ENCODE measurements at places on chromosomes 4 and X. TPM values are rescaled to one million over a fixed set of nuclear protein-coding genes. Genes with fewer than 3 reads are reported as not detected.

DNA sequence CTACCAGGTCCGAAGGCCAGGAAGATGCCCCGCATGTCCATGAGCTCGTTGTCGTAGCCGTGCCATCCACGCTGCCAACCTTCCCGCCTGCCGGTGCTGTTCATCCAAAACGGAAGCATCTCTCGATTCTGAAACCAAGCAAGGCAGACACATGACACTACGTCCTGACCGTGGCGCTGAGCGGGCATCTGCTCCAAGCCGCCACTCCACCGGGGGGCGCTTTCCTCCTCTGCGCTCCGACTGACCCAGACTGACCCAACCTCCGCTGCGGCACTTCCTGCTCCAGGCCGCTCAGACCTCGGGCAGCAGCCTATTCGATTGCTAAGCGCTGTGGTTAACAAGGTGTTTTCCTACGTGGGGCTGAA lies 120.5 kb downstream of the ENPP6 start:
- DNase-seq: peak; percentile 56

DNA sequence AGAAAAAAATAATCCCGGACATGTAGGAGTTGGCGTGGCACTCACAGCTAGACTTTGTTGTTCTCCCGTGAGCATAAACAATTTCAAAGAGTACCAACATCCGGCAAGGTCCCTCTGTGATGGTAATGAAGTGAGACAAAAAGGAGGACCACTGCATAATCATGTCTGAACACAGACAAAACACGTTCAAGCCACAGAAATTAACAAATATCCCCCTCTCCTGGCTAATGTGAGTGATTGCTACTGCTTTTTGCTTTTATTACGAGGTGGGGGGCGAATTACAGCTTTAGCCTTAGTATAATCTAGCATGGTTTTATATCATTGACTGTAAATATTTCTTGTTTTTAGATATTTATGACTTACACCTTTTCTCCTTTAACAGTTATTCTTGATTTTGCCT lies 118.5 kb downstream of the PLS3 start:
- no peak for DNase-seq

DNA sequence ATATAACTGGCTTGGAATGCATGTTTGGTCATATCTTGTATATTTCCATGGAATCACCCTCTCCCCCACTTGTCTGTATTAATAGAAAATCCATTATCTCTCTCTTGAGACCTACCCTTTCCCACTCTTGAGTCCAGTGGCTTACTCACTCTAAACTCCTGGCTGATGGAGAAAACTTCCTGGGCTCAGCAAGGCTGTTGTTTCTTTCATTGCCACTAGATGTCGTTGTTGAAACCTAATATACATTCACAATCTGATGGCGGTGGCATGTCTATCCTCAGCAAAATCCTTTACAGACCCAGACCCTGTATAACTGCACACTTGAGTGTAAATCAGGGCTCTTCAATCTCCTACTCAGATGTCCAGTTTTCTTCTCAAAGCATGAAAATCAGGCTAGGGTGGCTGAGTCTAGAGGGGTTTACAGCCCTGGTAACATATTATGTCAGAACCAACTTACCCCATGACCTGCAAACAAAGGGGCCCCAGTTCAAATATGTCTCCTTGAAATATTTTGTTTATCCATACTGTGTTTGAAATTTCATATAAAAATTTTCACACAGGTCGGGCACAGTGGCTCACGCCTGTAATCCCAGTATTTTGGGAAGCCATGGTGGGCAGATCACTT lies 70.0 kb upstream of the FAM241A start:
- no peak for DNase-seq

- no peak for DNase-seq
Observed at GRCh38 chr4:14659286-14659685, 343.0 kb upstream of the CPEB2 start.

DNA sequence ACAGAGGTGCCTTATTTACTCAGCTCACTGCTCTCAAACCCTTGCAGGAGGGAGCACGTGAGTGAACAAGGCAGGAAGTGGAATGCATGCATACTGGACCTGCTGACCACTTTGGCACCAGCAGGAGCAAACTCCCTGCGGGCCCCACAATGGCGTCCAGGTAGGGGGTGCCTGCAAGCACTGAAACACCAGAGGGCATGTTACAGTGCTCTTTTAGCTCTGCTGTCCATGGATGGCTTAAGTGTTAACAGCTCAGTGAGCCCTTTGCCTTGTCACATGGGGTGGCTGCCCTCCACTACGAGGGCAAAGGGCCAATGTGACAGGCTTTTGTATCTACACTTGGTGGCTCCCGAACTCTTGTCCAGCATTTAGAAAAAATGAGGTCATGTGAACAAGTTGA lies 199.5 kb upstream of the UGT8 start:
- peak; percentile 57 for DNase-seq

GRCh38 chr4:137310593-137311490 lies 221.5 kb downstream of the PCDH18 start:
- no peak for DNase-seq

GRCh38 chrX:132744470-132744869 lies 214.0 kb downstream of the HS6ST2 start:
- no peak for DNase-seq

GRCh38 chr4:158094413-158095134 lies 78.3 kb downstream of the GASK1B start:
- no peak for DNase-seq

GRCh38 chrX:154605566-154605965 lies 13.5 kb downstream of the CTAG1B start:
- no peak for DNase-seq

- no peak for DNase-seq
Observed at GRCh38 chr4:38612646-38613414, 51.2 kb upstream of the KLF3 start.

GRCh38 chrX:6187256-6187655 lies 41.4 kb downstream of the NLGN4X start:
- DNase-seq: no peak

- no peak for DNase-seq
Observed at GRCh38 chrX:23559975-23560374, 107.3 kb upstream of the PRDX4 start.

GRCh38 chr4:89158884-89159503 lies 47.7 kb downstream of the TIGD2 start:
- DNase-seq: no peak

DNA sequence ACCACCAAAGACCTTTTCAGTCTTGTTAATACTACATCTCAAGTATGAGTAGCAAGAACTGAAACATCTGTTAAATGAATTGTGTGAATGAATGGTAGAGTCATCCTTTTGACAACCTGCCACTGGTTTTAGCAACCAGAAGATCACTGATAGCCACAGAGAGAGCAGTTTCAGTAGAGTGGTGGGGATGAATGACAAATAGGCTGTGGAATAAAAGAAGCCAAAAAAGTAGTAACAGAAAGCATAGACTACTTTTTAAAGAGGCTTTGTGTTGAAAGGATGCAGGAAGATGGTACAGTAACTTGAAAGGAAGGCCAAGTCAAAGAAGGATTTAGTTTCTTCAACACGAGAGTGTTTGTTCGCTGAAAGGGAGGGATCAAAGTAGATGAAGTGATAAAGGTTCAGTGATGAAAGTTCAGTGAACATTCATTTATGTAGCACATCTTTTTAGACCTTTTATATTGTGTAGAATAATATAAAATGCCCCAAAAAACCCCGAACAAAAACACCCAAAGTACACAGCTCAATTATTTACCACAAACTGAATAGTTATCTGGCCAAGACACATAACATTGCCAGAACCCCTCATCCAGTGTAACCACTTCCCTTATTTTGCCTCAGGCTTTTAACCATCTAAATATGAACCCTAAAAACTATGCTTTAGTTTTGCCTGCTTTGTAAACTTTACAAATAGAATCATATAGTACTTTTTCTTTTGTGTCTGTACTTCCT lies 40.1 kb upstream of the EIF1AX start:
- DNase-seq: no peak

- no peak for DNase-seq
Observed at GRCh38 chr4:78205591-78205990, 148.5 kb downstream of the FRAS1 start.

- no peak for DNase-seq
Observed at GRCh38 chrX:134623293-134624045, 34.8 kb downstream of the PLAC1 start.

DNA sequence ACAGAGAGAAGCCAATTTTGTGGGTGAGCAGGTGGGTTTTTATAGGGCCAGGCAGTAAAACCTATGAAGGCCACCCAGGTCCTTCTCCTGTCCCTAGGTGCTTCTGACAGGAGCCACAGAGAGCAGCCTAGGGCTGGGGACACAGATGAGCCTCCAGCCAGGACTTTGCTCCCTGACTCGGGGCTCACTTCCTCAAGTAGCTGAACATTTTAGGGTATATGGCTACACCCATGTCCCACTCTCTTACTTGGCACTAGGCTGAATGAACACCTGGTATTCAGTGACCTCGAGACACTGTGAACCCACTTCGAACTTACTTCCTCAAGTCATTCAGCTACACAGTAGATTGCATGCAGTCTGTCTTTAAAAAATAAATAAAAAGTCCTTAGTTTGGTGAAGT lies 217.3 kb downstream of the MID1IP1 start:
- no peak for DNase-seq

GRCh38 chr4:52164116-52164515 lies 113.0 kb downstream of the SPATA18 start:
- no peak for DNase-seq

DNA sequence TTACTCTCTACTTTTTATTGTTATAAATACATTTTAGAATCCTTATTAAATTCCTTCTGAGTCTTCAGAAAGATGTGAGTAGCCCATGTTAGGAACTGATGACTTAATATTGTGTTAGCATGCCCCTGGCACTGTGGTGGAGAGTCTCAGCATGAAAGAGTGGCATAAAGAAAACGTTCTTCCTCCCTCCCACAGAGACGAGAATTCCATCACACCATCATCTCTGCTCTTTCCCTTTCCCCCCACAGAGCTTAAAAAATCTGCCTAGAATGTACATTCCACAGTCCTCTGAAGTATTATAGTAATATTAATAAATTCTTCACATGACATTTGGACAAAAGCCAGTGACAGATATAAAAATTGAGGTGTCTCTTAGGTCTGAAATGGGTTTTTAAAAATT lies 117.8 kb upstream of the DKK2 start:
- no peak for DNase-seq

DNA sequence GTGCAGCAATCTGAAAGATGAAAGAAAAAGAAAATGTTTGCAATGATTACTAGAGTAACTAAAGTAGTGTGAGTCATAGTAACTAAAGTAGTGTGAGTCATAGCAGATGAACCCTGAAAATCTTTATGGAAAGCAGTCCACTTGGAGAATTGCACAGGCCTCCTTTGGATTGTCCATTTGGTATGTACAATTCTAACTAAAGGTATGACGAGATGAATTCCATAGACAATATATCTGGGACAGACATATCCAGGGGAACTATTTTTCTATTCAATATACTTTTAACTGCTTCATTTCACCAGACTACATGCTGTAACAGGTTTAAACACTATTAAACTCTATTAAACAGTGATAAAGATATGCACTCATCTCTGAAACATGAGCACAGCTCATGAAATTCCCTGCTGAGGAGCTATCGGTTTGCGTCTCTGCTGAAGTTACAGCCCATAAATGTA lies 798.7 kb downstream of the PCDH7 start:
- no peak for DNase-seq

- no peak for DNase-seq
Observed at GRCh38 chrX:34927866-34928265, 14.7 kb upstream of the FAM47B start.

GRCh38 chr4:19380600-19380999 lies 871.1 kb upstream of the SLIT2 start:
- no peak for DNase-seq

- no peak for DNase-seq
Observed at GRCh38 chrX:14491689-14492088, 37.6 kb upstream of the GLRA2 start.

DNA sequence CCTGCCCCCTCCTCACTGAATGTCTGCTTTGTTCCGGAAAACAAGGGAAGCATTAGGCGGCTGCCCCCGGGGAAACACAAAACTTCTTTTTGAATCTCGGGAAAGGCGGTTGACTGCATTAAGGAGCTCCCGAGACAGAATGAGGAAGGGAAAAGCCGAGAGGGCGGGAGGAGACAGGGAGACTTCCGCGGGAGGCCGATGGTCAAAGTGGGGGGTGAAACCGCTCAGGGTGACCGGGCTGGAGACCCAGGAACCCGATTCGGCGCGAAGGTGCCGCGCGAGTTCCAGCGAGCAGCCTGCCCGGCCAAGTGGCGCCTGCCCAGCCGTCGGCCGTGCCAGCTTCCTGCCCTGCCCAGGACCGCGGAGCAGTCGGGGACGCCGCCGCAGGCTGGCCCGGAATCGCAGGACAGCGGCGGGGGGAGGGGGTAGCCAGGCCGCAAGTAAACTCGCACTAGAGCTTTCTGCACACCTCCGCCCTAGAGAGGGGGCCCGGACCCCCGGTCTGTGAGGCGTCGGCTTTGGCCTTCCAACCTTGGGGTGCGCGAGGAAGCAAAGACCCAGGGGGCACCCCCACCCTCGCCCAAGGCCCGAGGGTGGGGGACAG lies 55.1 kb upstream of the BCOR start:
- DNase-seq: no peak

- no peak for DNase-seq
Observed at GRCh38 chr4:54942721-54943120, 182.7 kb downstream of the KDR start.

DNA sequence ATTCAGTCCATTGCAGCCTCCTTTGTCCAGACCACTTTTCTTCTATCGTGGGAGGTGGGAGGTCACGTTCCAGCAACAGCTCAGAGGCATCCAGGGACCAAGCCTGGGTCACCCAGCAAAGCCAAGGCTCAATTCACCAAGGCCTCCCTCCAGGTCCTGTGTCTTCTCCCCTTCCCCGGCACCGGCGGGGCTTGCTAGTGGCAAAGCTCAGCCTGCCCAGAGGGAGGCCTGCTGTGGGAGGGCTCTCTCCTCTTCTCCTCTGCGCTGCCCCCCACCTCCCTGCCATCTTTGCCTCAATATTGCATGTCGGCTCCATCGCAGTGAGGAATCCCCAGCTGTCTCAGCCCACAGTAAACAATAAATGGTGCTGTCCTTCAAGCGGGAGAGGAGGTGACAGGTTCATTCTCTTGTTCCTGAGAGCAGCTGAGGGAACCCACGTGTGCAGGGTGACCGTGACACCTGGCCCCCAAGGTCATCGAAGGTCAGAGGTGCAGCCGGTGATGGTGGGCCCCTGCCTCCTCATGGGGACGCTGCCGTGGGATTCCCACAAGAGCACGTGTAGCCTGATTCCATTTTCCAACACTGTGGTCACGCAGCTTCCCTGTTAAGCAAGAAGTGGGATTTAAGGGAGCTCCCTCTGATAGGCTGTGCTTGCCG lies 111.5 kb upstream of the PSAPL1 start:
- DNase-seq: no peak

GRCh38 chr4:153763404-153763803 lies 3.6 kb upstream of the RNF175 start:
- no peak for DNase-seq

PPA2 gene
- 67.0 TPM for total RNA-seq

TEX13C gene
- 0.09 TPM for total RNA-seq

GIMD1 gene
- not detected for total RNA-seq

CETN2 gene
- total RNA-seq: 24.3 TPM

ADH6 gene
- not detected for total RNA-seq

LRAT gene
- 10.6 TPM for total RNA-seq

SMIM31 gene
- total RNA-seq: not detected

UGT2B17 gene
- total RNA-seq: not detected

GPR119 gene
- not detected for total RNA-seq

SFRP2 gene
- total RNA-seq: 342 TPM

KLHL13 gene
- total RNA-seq: 10.0 TPM

RAB41 gene
- not detected for total RNA-seq

TAF7L gene
- total RNA-seq: not detected

NXF2B gene
- not detected for total RNA-seq

TEX13B gene
- total RNA-seq: not detected

MAP7D3 gene
- total RNA-seq: 19.6 TPM

Measured in H1 (cell line).